ENCODE measurements at places on chromosomes 3 and 15.

DNA sequence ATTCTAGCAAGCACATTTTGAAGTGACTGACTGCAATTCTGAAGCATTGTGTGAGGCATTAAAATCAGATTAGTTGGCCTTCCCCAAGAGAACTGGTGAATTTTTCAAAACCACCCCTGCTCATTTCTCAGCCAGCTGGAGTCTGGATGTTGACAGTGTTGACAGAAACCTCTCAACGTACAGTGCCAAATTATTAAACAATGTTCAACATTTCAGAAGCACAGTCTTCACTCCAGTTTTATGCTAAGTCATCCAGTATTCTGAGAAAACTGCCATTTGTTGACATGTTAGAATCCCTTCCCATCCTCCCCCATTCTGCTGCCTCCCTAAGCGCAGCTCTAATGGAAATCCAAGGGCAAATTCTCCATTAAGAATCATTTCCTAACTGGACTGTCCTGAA, 369.3 kb upstream of the TRIM42 start:
- DNase-seq, result no peak

GRCh38 chr15:71136793-71137518, 21.7 kb downstream of the THSD4 start:
- no peak for DNase-seq

- no peak for DNase-seq
These were observed 40.6 kb upstream of the IREB2 start for GRCh38 chr15:78397382-78397781.

- DNase-seq, result no peak
These were observed 51.4 kb downstream of the NCEH1 start for GRCh38 chr3:172659246-172660002.

DNA sequence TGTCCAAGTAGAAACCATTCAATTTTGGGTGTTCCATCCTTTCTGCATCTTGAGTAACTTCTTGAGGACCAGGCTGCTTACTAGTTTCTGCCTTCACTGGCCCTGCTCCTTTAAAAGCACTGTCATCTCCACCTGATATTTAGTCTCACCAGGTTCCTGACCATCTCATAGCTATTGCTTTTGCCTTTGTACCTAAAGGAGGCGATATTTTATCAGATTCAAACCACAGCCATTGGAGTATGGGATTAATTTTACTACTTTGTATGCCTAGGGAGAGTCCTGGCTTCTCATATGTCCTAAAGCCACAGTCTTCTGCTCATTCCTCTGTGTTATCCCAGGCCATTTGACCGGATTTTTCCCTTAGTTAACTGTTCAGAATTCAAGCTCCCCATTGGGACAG, 51.8 kb upstream of the RFX7 start:
- no peak for DNase-seq

GRCh38 chr15:93378558-93378957, 289.5 kb upstream of the RGMA start:
- DNase-seq, result no peak

DNA sequence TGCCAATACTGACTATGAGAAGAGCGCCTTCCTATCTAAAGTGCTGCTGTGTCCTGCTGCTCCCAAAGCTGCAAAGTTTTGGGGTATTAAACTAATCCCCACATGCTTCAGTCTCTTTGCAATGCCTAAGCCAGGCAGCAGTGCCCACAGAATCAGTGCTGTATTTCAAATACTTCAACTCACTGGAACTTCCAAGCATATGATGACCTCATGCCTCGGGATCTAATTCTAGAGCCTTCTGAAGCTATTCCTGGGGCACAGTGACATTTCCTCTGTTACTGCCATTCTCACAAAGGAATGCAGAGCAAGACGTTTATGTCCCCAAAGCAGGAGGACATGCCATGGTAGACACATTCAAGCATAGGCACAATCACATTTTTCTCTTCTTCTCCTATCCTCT, 78.5 kb downstream of the CD200 start:
- DNase-seq, result no peak

DNA sequence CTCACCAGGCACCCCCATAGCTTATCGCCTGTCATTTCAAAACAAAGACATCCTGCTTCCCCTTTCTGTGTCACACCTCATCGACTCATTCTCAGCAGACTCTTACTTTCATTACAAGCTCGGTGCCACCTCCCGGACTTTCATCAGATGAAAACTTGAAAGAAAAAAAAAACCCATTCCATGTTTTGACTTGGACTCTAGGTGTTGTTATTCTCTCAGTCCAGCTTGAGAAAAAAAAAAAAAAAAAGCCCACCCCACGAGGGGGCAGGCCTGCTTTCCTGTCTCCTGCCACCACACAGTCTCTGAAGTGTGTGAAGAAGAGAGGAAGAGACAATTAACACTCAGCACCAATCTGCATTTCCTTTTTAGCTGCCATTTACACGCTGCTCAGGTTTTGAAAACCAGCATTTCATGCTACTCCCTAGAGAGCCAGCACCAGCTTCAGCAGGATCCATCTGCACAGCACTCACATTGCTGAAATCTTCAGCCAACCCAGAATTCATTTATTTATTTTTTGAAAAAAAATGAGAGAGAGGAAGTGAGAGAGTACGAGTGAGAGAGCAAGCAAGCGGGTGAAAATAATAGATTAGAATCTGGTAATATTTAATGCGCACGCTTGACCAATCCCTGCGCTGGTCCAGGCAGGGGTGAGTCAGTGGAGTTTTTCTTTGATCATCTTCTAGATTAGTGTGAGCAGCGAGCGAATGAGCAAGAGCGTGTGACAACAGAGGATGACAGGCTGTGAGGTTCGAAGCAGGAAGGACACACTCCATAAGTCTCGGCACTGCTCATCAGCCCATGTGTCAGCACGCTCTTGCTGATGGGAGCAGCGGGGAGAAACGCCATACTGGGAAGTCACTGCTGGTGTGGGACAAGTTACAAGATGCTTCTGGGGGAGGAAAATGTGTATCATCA, 23.5 kb downstream of the ZNF80 start:
- no peak for DNase-seq

GRCh38 chr3:166889241-166889640, 490.9 kb downstream of the ZBBX start:
- no peak for DNase-seq

DNA sequence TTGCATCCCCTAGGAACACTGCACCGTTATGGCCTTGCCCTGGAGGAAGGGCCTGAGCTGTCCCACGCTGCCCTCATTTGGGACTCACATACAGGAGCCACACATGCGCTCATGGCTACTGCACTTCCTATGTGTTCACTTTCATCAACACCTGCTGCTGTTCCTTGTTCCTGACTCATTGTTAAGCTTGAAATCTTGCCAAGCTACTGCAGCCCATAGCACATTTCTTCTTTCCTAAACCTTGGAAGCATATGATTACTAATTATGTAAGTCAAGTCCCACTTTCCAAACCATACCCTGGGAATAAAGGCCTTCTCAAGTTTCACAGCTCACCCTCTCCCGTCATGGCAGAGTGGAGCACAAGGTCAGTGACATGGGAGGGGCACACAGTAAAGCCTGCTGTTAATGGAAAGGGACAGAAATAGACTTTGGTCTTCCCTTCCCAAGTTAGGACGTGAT, 307.9 kb downstream of the CLSTN2 start:
- no peak for DNase-seq

- DNase-seq, result no peak
These were observed 54.2 kb downstream of the B3GALNT1 start for GRCh38 chr3:161050935-161051334.

GRCh38 chr15:92391640-92392039, 2.0 kb upstream of the ST8SIA2 start:
- peak; percentile 73 for DNase-seq
